ENCODE measurements at places on chromosomes 1 and 21.

DNA sequence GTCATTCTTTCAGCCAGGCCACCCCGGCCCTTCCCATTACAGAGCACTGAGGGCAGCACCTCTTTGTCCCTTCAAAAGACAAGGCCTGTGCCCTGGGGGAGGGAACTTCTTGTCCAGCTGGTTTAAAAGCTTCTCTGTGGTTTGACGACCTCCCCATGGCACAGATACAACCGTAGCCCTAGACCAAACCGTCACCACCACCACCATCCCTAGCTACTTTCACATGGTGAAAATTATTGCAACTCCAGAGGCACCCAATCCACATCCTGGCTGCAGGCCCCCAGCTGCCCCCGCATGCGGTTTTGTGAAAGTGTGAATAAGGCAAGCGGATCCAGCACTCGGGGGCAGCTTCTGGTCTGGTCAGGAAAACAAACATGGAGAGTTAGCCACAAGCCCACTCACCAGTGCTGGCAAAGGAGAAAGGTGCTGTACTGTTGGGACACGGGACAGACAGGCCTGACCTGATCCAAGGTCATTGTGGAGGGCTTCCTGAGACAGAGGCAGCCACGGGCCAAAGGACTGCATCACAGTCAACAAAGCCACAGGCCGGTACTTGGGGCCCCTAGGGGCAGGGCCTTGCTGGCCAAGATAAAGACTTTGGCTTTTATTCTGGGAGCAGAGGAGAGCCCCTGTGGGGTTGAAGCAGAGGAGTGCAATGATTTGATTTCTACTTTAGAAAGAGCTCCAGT lies 31.2 kb downstream of the CDCA8 start:
- no peaks in the 10 kb centered on the region for H3K4me1 ChIP-seq
- no peak overlapping the region for H3K27ac ChIP-seq
- H3K27me3 ChIP-seq, result no peaks in the 10 kb centered on the region
- DNase-seq, result no peak
- no peak overlapping the region for H3K4me3 ChIP-seq
- H3K36me3 ChIP-seq, result no peaks in the 10 kb centered on the region

- no peak overlapping the region for H3K4me3 ChIP-seq
- H3K36me3 ChIP-seq, result no peaks in the 10 kb centered on the region
- no peaks in the 10 kb centered on the region for H3K4me1 ChIP-seq
- H3K27ac ChIP-seq, result no peak overlapping the region
- DNase-seq, result no peak
- no peaks in the 10 kb centered on the region for H3K27me3 ChIP-seq
Measured at GRCh38 chr1:197140121-197140520, 6.3 kb downstream of the ASPM start.

DNA sequence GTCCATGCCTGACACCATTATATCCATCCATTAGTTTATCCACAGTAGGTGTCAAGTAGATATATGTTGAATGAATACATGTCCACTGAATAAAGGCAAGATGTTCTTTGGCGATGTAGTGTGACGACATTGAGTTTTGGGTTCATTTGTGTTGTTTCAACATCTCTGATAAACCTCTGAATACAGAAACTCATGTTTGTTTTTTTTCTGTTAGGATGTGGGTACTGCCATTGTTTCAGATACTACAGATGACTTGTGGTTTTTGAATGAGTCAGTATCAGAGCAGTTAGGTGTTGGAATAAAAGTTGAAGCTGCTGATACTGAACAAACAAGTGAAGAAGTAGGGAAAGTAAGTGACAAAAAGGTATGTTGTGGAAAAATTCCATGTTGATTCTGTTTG lies 28.1 kb downstream of the MDM4 start:
- peaks cover 95% of the 10 kb centered on the region for H3K36me3 ChIP-seq
- H3K27ac ChIP-seq, result no peak overlapping the region
- no peak overlapping the region for H3K4me3 ChIP-seq
- H3K27me3 ChIP-seq, result no peaks in the 10 kb centered on the region

DNA sequence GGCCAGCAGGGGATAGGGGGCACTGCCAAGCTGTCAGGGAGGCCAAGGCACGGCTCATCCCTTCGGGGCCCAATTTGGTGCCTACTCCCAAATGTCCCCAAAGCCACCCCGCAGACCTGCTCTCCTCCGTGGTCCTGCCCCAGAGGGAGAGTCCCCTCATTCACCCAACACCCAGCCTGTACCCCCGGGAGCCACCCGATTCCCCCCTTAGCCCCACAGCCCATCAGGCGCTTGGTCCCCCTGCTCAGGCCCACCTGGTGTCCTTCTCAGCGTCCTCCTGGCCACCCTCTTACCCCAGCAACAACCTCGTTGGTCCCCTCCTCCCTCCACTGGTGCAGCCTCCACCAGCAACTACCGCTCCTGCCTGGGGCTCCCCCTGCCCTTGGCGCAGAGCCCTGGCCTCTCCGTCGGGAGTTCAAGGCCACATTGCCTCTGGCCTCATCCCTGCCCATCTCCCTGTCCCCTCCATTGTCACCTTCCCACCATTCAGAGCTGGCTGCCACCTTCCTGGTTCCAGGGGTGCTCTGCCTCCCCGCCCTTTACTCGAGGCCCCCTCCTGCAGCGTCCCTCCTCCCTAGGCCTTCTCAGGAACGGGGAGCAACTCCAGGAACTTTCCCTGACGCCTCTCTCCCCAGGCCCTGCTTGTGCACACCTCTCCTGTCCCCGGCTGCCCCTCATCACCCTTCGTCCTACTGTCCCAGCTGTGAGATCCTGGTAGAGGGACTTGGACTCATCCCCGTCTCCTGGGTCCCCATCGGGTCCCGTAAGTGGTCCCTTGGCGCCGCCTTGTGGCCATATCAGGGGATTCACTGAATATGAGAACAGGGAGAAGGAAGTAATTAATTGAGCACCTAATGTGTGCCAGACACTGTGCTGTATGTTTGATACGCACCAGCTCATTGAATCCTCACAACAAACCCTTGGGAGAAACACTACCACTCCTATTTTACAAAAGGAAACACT lies 73.9 kb downstream of the RAP1GAP start:
- no peak overlapping the region for H3K4me3 ChIP-seq
- H3K4me1 ChIP-seq, result no peaks in the 10 kb centered on the region
- no peaks in the 10 kb centered on the region for H3K36me3 ChIP-seq
- no peaks in the 10 kb centered on the region for H3K27me3 ChIP-seq

- H3K36me3 ChIP-seq, result no peaks in the 10 kb centered on the region
- peaks cover 36% of the 10 kb centered on the region for H3K4me1 ChIP-seq
- H3K27me3 ChIP-seq, result no peaks in the 10 kb centered on the region
- H3K27ac ChIP-seq, result peak overlapping the region; percentile 99
- DNase-seq, result no peak
Measured at GRCh38 chr1:234975941-234976860, 152.4 kb downstream of the TOMM20 start.

DNA sequence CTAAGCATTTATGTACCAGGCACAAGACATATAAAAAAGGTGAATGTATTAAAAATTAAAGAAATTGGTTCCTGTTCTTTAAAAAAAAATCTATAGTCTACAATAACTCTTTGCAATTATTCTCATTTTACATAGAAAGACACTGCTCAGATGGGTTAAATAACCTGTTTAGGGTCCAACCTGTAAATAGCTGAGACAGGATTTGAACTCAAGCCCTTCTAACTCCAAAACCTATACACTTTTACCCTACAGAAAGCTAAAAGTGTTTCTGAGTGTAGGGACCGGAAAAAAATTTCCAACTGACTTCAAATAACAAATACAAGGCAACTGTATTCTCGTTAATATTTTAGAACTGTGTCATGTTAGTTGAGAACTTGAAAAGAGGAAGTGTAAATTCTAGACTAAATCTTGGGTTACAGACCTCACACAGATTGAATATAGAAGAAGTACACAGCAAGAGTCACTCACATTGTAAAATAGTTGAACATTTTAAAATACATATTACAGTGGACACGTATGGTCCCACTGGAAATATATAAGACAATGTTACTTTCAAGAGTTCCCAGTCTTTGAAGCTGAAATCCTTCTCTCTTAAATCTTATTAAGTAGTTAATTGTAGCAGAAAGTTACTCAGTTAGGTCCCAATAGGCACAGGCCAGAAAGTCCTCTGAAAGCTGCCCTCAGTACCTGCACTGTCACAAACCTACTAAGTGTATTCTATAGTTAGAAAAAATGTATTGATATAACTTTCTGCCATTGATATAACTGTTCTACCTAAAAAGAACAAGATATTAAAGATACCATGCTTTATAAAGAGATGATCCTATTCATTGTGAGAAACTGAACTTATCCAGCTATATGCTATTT lies 7.3 kb downstream of the EDEM3 start:
- no peak overlapping the region for H3K4me3 ChIP-seq
- peaks cover 5% of the 10 kb centered on the region for H3K4me1 ChIP-seq
- no peaks in the 10 kb centered on the region for H3K27me3 ChIP-seq
- no peaks in the 10 kb centered on the region for H3K36me3 ChIP-seq
- no peak overlapping the region for H3K27ac ChIP-seq
- DNase-seq, result no peak

DNA sequence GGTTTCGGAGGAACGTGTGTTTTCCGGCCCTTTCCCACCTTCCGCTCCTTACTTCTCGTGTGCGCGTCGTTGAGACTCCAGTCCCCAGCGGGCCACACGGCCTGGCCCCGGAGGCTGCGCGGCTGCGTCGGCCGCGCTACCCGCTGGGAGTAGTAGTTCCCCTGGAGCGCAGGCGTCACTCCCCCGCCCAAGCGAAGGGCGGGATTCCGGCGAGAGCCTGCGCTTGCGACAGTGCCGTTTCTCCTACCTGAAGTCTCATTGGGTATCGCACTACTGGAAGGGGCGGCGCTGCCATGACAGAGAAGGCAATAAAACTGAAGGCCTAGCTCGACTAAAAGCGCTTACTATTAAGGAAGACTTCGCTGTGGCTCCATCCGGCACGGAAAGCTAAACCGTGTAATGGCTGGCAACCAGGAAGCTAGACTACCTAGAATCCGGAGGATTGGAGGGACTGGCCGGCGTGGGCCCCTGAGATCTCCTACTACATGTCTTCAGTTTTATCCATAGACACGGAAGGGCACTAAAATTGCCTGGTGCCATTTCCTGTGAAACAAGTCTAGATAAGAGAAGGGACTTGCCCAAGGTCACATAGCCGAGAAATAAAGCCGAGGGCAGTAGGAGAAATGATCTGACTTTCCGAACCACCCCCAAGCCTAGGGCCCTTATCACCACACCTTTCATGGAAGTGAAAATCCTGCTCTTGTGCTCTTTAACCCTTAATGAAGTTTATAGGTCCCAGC lies 797 bp upstream of the TMEM69 start:
- H3K27me3 ChIP-seq, result no peaks in the 10 kb centered on the region
- peak; percentile 96 for DNase-seq
- peak overlapping the region; percentile 97 for H3K27ac ChIP-seq

GRCh38 chr21:17231124-17231523 lies 281.7 kb upstream of the CXADR start:
- no peak overlapping the region for H3K4me3 ChIP-seq
- no peaks in the 10 kb centered on the region for H3K36me3 ChIP-seq
- H3K27ac ChIP-seq, result no peak overlapping the region
- DNase-seq, result no peak

- no peak for DNase-seq
- no peak overlapping the region for H3K27ac ChIP-seq
- no peak overlapping the region for H3K4me3 ChIP-seq
- H3K36me3 ChIP-seq, result no peaks in the 10 kb centered on the region
Measured at GRCh38 chr1:25945761-25946160, 39.5 kb upstream of the STMN1 start.

- peak; percentile 83 for DNase-seq
- H3K27me3 ChIP-seq, result no peaks in the 10 kb centered on the region
- peak overlapping the region; percentile 80 for H3K27ac ChIP-seq
- H3K36me3 ChIP-seq, result no peaks in the 10 kb centered on the region
- peaks cover 48% of the 10 kb centered on the region for H3K4me1 ChIP-seq
Measured at GRCh38 chr1:6502000-6502891, 10.8 kb upstream of the PLEKHG5 start.

DNA sequence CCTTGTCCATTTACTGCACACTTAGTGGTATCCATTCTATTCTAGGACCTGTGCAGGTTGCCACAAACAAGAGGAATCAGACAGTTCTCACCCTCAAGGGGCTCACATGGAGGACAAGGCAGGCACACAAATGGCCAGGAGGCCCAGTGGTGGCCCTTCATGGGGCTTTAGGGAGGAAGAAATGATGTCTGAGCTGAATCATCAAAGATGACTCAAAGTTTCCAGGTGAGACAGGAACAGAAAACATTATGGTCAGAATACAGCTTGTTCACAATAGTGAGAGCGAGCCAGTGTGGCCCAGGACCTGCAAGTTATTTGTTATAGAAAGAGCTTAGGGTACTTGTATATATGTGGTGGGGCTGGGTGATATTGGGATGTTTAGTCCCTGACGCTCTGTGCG lies 26.4 kb downstream of the SHISAL2A start:
- no peaks in the 10 kb centered on the region for H3K36me3 ChIP-seq
- no peaks in the 10 kb centered on the region for H3K27me3 ChIP-seq
- no peak overlapping the region for H3K27ac ChIP-seq
- no peak overlapping the region for H3K4me3 ChIP-seq
- no peak for DNase-seq

DNA sequence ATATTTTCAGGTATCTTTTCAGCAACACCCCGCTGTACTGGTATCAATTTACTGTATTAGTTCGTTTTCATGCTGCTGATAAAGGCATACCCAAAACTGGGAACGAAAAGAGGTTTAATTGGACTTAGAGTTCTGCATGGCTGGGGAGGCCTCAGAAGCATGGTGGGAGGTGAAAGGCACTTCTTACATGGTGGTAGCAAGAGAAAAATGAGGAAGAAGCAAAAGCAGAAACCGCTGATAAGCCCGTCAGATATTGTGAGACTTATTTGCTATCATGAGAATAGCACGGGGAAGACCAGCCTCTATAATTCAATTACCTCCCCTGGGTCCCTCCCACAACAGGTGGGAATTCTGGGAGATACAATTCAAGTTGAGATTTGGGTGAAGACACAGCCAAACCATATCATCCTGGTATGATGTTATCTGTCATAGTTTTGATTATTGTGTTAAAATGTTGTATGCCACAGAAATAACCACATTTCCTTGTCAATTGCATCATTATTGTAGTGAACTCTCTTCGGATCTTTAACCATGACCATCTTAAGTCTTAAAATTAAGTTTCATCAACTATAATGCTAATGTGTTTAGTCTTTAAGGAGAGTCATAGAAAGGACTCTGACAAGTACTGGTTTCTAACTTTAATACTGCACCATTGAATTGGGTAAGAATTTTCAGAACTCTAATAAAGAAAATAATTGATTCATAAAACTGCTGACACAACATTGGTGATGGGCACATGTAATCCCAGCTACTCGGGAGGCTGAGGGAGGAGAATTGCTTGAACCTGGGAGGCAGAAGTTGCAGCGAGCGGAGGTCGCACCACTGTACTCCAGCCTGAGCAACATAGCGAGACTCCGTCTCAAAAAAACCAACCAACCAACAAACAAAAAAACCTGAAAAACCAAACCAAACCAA lies 58.2 kb downstream of the TBX19 start:
- peaks cover 8% of the 10 kb centered on the region for H3K4me1 ChIP-seq
- no peaks in the 10 kb centered on the region for H3K36me3 ChIP-seq
- no peak for DNase-seq
- H3K4me3 ChIP-seq, result no peak overlapping the region

GRCh38 chr1:168121401-168122011 lies 15.2 kb downstream of the GPR161 start:
- H3K4me3 ChIP-seq, result no peak overlapping the region
- H3K27ac ChIP-seq, result peak overlapping the region; percentile 81
- no peaks in the 10 kb centered on the region for H3K27me3 ChIP-seq
- peak; percentile 89 for DNase-seq
- peaks cover 13% of the 10 kb centered on the region for H3K4me1 ChIP-seq

Measured in ascending aorta (tissue), 2 donors.